GM13977 (cell line): ENCODE measurements at places on chromosomes 7 and 10.
A peak's percentile ranks its signal among the peaks of the same experiment; 100 is the strongest.

- no peak for DNase-seq
These were observed 39.8 kb upstream of the SRGN start for GRCh38 chr10:69048103-69048502.

- DNase-seq: no peak
These were observed 66.4 kb upstream of the TNRC18 start for GRCh38 chr7:5489991-5490536.

DNA sequence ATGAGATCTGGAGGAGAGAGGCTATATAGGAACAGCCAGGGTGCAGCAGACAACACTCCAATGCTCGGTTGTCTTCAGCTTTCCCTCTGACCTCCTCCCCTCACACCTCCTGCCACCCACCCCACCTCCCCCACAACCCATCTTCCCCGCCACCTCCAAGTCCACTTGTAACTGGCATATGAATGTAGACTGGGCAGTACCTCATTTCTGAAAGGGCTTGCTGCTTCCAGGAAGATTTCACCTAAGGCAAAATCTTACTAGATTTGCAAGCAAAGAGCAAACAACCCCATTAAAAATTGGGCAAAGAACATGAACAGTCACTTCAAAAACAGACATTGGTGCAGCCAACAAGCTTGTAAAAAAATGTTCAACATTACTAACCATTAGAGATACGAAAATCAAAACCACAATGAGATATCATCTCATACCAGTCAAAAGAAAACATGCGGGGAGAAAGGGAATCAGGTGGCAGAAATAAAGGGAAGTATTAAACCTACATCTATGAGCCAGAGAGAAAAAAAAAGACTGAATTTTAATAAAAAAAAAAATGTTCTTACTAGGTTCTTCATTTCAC lies 164.6 kb upstream of the C1GALT1 start:
- no peak for DNase-seq

DNA sequence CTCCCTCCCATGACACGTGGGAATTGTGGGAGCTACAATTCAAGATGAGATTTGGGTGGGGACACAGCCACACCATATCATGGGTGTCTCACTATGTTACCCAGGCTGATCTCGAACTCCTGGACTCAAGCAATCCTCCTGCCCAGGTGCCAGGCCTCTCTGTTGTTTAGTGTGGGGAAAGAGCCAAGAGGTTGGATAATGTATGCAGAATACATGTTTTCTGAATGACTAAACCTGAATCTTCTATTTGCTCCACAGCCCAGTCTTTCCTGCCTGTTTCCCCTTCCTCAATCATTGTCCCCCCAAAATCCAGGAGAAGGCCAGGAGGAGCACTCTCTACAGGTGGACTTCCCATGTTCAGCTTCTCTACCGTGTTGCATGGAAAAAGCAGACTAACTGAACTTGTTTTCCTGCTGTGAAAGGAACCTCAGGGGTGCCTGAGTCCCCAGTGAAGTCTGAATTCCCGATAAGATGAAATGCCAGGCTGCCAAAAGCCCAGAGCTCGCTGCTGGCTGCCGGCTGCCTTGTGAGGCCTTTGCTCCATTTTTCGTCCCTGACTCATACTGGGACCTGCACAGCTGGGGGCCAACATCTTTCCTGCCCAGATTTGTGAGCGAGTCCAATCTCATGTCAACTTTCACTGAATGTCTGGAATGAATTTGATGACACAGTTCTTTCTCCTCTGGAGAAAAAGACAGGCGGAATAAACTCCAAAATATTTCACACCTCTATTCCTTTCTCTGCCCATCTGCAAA lies 588.0 kb downstream of the CALN1 start:
- no peak for DNase-seq

GRCh38 chr10:22321924-22322640 lies 1.2 kb downstream of the BMI1 start:
- DNase-seq: peak; percentile 53

DNA sequence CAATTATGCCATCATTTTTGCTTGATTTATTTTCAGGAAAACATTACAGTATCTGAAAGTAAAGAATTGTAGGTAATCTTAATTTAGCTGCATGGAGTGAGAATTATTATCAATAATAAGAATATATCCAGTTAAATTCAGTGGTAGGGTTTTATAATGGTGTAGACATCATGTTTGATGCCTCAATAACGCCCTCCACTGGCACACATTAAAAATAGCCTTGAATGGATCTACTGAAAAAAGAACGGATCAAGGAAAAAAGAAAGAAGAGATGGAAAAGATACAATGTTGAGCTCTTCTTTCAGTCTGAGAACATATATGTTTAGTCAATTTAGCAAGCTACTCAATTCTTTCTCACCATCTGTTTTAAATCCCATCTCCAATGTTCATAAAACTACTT lies 319.2 kb downstream of the CDC14C start:
- no peak for DNase-seq

- DNase-seq: no peak
These were observed 32.9 kb upstream of the SDK1 start for GRCh38 chr7:3267966-3268690.

GRCh38 chr10:9437131-9437530 lies 1382.6 kb downstream of the GATA3 start:
- DNase-seq: no peak

DNA sequence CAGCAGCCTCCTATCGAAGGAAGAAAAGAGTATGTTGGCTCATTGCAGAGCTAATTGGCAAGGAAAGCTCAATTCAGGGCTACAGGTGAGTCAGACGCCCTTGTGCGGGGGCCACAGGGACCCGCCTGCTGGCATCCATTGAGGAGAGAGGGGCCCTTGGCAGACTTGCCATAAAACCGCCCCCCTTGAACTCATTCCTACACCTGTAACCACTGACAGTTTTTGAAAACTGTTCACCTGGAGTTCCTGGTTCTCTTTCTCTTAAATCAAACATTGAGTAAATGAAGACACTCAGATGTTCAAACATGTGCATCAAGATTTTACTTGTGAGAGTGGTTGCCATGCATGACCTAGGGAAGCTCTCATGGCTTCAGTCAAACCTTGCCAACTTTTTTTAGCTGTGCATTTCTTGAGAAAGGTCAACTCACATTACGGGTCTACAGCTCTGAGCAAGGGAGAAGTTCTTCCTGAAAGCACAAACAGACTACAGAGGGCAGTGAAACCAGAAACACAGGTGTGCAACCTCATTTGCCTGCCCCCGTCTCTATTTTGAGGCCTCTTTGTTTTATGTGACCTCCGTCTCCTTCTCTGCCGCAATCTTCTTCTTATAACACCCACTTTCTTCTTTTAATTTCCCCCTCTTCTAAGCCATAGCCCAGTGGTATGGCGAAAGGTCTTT lies 87.8 kb downstream of the TBXAS1 start:
- DNase-seq: peak; percentile 72

- DNase-seq: peak; percentile 48
These were observed 13.1 kb upstream of the SGMS1 start for GRCh38 chr10:50636618-50637579.

GRCh38 chr10:121171825-121172787 lies 320.9 kb downstream of the WDR11 start:
- DNase-seq: no peak

DNA sequence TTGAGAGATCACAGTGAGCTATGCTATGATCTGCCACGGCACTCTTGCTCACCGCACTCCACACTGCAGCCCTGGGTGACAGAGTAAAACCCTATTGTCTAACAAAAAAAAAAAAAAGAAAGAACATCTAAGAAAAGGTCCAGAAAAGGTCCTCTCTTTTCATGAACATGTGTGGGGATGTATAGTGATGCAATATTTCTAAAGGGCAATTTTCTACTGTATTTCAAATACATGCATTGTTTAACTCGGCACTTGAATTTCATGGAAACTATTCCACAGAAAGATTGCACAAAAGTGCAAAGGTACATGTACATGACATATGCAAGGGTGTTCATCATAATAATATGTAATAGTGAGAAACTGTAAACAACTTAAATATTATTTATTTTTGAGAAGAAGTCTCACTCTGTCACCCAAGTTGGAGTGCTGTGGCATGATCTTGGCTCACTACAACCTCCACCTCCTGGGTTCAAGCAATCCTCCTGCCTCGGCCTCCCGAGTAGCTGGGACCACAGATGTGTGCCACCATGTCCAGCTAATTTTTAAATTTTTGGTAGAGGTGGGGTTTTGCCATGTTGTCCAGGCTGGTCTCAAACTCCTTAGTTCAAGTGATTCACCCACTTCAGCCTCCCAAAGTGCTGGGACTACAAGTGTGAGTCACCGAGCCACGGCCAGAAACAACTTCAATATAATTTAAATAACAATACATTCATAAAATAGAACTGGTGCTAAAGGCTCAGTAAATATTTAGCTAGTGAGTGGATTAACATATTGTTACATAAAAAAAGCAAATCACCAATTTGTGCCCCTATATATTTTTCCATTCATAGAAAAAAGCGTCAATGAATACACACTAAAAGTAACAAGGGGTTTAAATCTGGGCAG lies 1.3 kb upstream of the PPRC1 start:
- DNase-seq: no peak

- DNase-seq: no peak
These were observed 61.8 kb upstream of the STEAP1 start for GRCh38 chr7:90092506-90092905.

GRCh38 chr10:133204226-133205015 lies 25.6 kb upstream of the UTF1 start:
- no peak for DNase-seq

- no peak for DNase-seq
These were observed 431.9 kb downstream of the TNS3 start for GRCh38 chr7:47149971-47150370.

DNA sequence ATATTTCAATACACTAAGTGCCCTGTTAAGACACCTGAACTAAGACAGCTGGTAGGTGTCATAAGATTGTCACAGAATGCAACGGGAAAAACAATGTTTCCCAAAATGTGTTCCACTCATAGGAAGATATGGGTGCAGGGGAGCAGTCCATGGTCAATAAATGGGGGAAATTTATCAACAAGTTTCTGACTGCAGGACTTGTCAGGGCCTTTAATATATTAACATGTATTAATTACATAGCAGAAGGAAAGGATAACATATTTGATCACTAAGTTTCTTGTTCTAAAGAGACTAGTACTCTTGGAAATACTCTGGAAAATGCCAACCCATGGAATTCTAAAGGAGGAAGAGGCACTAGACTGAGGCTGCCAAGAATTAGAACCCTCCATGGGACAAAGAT lies 6.7 kb downstream of the RBP3 start:
- no peak for DNase-seq

DNA sequence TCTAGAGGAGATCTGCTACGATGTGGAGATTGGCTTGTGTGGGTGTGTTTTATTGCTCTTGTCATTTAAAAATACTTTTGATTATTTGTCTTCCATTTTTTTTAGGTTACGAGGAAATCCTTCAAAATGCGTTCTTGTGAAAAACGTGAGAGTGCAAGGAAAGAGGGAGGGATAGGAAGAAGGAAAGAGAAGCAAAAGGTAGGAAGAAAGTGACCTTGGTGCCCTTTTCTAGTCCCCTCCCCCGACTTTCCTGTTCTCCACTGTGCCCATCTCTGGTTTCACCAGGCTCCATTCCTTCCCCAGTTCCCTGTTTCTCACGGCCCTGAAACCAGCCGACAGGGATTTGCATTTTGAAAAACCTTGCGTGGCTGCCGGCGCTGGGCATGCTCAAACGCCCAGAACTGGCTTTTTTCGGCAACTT lies 506 bp upstream of the GNAI1 start:
- no peak for DNase-seq

DNA sequence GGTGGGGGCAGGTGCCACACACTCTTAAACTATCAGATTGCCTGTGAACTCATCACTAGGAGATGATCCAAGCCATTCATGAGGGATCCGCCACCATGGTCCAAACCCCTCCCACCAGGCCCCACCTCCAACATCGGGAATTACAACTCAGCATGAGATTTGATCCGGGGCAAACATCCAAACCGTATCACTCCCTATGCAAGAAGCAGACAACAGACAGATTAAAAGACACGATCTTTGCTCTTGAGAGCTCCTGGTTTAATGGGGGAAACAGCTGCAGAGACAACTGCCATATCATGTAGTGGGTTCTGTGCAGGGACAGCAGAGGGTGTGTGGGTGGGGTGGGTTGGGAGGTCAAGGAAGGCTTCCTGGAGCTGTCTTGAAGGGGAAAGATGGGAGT lies 123.6 kb downstream of the EMX2 start:
- no peak for DNase-seq

GRCh38 chr10:13773043-13773442 lies 186.3 kb downstream of the PRPF18 start:
- DNase-seq: no peak

DNA sequence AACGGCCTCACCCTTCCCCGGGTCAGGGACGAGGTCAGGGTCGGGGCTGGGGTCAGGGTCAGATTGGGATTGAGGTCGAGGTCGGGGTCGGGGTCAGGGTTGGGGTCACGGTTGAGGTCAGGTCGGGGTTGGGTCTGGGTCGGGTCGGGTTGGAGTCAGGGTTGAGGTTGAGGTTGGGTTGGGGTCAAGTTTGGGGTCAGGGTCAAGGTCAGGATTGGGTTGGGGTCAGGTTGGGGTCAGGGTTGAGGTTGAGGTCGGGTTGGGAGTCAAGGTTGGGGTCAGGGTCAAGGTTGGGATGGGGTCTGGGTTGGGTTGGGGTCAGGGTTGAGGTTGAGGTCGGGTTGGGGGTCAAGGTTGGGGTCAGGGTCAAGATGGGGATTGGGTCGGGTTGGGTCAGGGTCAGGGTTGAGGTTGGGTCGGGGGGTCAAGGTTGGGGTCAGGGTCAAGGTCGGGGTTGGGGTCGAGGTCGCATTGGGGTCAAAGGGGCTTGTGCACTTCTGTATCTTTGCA lies 131.4 kb downstream of the VIPR2 start:
- DNase-seq: no peak

DNA sequence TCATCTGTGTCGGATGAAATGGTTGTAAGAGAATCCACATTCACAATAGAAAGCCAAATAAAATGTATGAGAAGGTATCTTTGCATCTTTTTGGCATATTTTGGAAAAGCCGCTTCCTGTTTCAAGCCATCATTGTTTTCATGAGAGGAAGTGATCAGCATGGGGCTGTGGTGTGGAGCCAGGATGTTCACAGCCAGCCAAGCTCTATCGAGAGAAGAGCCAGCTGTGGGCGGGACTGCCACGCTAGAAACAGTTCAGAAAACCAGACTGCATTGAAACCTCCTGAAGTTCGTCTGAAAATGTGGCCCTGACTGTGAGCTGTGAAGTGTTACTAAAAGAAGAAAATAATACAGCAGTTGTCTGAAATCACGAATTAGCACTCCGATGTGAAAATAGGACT lies 21.2 kb upstream of the NPS start:
- DNase-seq: no peak

GRCh38 chr7:31476073-31476745 lies 37.7 kb upstream of the ITPRID1 start:
- DNase-seq: no peak
